ENCODE measurements at places on chromosomes 12 and 14.

- DNase-seq, result no peak
Measured at GRCh38 chr12:51185171-51185717, 12.3 kb upstream of the TFCP2 start.

DNA sequence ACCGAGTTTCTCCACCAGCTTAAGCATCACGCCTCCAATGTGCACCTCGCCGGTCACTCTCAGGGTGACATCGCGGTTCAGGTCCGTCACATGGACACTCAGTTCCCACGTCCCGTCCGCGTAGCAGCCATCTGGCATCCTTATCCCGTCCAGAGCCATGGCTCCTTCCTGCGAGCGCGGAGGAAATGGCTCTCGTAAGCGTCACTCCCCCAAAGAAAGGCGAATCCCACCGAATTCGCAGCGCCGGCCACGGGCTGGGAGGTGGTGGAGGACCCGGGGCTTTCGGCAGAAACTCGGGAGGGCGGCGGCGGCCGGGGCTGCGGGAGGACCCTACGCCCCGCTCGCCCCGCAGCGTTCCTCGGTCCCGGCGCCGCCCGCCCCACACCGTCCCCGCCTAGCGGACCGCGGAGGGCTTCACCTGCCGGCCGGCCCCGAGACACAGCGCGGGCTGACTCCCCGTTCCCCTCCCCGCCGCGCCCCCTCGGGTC lies 396 bp downstream of the FERMT2 start:
- peak; percentile 57 for DNase-seq

- DNase-seq, result no peak
Measured at GRCh38 chr12:11347810-11348209, 37.6 kb upstream of the PRB4 start.

DNA sequence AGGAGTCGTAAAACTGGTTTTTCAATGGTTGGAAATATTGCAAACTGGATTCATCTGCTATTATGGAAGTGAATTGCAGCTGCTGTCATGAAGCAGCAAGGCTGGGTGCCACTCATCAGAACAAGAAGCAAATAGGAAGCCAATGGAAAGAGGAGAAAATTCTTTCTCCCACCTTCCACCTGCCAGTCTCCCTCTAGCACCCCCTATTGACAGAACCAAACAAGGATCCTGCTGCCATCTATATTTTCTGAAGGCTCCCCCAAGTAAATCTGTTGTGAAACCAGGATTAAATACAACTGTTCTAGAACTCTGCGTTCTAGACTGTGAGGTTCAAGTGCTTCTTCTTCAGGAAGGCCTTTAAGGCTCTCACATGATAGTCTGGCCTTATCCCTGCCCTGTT lies 286.6 kb downstream of the AACS start:
- no peak for DNase-seq

DNA sequence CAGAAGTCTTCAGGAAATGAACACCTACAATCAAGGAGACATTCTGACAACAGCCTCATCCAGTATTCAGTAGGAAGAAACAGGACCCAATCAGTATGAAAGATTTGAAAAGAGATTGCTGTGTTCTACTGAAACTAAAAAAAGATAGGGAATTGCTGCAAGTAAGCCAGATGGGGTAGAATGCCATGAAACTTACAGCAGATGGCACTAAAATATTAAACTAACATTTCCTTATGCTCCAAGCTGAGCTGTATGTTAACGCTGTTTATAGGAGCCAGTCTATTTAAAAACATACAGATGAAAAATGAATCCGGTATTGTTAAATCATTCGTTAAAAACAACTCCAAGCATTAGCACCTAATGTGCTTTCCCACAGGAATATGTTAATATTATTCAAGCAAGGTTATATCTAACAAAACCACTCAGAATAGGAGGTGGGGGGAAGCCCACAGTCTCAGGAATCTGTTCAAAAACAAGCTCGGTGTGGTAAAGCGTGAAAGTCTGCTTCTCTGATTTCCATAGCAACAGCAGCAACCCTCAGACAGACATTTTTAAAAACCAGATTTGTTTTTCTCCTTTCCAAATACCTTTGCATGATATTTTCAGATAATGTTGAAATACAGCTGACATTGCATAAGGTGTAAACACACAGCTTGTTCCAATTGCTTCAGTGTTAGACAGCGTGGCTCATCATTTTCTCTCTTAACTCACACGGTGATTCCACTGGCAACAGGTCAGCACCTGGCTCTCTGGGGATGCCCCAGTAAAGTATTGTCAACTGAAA lies 131.4 kb upstream of the CCDC175 start:
- DNase-seq, result no peak

DNA sequence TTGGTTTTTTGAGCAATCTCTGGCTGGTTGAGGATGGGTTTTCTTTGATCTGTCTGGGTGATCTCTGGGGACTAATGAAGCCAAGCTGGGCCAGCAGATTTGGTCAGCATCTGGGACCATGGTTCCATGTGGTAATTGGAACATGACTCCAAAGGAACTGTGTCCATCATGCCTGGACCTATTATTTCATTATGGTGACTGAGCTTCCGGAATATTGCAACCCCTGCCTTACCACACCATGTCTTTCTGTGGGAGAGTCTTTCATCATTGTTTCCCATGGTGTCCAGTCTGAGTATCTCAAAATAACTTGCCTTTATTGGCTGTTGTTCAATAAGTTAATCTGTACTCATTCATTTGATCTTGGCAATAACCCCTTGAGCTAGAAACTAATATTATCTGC lies 624.9 kb upstream of the TBX3 start:
- no peak for DNase-seq

- DNase-seq, result no peak
Measured at GRCh38 chr14:76776428-76777251, 15.4 kb downstream of the VASH1 start.

DNA sequence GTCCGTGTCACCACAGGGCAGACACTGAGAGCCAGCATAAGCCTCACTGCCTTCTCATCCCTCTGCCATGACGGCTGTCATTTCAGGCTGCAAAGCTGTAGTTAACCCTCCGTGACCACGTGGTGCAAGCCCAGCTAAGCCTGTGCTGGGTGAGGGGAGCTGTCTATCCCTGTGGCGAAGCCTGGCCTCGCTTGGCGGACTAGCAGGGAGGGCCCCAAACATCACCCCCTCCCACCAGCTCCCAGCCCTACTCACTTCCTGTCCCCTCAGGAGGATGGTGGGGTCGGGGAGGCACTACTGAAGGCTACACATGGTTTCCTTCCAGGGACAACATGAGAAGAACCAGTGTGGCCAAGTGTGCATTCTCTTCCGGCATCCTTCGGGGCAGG lies 88.2 kb downstream of the CHGA start:
- DNase-seq, result no peak

GRCh38 chr12:43308776-43309175 lies 243.2 kb downstream of the ADAMTS20 start:
- no peak for DNase-seq

GRCh38 chr12:11991604-11992003 lies 79.1 kb upstream of the BCL2L14 start:
- no peak for DNase-seq

GRCh38 chr12:29200586-29200985 lies 51.5 kb downstream of the FAR2 start:
- DNase-seq, result no peak

- DNase-seq, result no peak
Measured at GRCh38 chr14:23168246-23168645, 15.2 kb downstream of the SLC7A8 start.

- DNase-seq, result peak; percentile 72
Measured at GRCh38 chr14:31837031-31837430, 240.1 kb upstream of the ARHGAP5 start.

DNA sequence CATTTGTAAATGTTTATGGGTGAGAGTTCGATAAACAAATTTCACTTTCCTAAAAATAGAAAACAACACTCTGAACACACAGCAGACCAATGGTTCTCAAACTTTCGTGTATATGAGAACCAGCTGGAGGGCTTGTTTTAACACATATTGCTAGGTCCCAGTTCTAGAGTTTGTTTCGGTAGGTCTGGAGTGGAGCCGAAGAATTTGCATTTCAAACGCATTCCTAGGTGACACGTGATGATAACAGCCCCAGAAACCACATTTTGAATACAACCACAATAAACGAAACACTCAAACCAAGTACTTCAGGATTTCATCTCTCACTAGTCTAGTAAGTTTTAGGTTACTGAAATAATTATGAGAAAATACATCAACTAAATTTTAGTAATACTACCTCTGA lies 17.1 kb downstream of the SEC23A start:
- DNase-seq, result no peak

DNA sequence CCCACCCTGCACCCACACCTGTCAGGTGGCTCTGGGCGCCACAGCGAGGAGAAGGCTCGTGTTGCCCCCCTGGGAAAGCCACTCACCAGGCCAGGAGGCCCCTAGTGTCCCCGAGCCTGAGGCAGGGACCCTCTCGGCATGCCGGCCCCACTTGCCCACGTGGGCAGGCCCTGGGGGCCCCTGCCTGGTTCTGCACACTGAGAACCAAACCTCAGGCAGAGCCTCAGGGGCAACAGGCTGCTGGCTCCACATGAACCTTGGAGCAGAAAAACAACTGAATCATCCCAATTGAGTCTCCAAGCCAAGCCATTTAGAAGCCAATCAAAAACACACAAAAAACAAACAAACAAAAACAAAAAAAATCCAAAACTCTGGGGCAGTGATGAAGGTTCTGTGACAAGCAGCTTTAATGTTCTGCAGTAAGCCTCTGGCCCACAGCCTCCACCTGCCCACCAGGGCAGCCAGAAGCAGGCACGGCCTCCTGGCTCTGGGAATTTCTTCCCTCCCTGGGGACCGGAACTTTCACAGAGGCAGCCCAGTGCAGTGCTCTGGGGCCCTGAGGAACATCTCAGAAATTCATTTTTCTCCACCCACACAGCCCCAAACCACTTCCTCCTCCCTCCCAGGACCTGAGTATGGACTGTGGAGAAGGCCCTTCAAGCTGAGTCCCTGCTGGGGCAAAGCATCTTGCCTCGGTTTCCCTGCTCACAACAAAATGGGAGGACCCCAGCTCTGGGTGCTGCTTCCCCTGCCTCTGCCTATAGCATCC lies 90.2 kb downstream of the CHGA start:
- no peak for DNase-seq

- peak; percentile 91 for DNase-seq
Measured at GRCh38 chr14:94213021-94213420, 38.9 kb downstream of the PPP4R4 start.

DNA sequence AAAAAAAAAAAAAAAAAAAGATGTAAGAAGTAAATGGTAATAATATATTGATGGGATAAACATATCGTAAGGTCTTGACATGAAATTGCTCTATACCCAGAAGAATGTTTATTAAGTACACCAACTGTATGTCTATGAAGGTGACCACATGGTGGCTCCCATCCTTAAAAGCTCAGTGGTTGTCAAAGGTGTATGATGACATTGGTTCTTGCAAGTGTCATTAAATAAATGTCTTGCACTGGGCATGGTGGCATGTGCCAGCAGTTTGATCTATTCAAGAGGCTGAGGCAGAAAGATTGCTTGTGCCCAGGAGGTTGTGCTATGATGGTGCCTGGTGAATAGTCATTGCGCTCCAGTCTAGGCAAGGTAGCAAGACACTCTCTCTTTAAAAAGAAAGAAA lies 10.4 kb downstream of the CCT2 start:
- no peak for DNase-seq

DNA sequence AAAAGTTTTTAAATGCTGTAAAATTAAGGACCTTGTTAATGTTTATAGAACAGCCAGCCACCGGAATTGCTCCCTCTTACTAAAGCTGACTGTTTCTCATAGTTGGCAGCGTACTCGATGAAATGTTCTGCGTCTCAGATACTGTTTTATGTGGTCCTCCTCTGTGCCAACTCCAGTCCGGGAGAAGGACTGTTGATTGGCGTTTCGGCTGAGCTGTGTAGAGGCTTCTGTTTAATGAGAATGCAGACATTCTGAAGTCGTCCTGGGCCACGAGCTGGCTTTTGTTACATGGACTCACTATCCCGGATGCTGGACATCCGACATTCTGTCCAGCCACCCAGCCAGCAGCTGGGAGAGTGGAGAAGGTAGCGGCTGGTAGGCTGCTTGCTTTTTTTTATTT lies 75.4 kb downstream of the WDR20 start:
- DNase-seq, result no peak

DNA sequence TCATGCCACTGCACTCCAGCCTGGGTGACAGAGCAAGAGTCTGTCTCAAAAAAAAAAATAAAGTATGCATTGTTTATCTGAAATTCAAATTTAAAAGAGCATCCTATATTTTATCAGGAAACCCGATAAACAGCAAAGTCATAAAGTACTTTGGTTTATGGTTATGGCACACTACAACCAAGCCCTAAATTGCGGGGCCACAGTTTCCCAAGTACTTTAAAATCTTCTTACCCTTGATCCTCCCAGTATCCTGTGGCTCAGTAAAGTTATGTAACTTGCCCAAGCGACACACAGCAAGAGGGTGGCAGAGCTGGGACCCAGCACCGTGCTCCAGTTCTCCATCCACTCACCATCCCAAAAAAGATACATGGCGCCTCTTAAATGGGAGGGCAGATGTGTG lies 35.2 kb downstream of the KSR2 start:
- no peak for DNase-seq

GRCh38 chr12:131177599-131177998 lies 223.9 kb downstream of the ADGRD1 start:
- no peak for DNase-seq

- DNase-seq, result no peak
Measured at GRCh38 chr14:72932893-72933292, 6.6 kb downstream of the DCAF4 start.

- no peak for DNase-seq
Measured at GRCh38 chr12:120109570-120110267, 6.8 kb downstream of the RAB35 start.

DNA sequence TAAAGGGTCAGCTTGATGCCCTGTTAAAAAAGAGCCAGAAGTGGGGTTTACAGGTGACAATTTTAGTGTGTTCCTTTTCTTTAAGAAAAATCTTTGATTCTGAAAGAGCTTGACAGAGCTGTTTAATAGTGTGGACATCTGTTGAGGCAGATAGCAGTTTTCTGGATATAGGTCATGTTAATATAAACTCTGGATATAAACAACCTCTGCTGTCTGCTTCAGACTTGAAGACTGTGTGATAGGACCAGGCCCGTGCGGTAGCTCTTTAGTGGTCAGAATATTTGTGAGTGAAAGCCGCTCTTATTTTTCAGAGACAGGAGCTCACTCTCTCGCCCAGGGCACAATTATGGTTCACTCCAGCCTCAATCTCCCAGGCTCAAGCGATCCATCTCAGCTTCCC lies 439.9 kb upstream of the RGS6 start:
- no peak for DNase-seq

DNA sequence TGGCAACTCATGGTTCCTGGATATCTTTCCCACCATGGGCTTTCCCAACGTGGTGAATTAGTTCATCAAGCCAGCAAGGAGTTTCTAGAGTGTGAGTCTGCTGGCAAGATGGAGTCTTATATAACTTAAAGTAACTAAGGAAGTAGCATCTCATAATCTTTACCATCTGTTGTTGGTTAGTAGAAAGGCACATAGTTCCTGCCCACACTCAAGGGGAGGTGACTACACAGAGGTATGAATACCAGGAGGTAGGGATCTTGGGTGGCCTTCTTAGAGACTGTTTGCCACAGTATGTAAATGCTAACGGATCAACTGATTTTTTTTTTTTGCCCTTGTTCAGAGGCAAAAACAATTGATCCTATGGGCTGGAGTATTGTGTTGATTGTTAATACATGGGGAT lies 446.9 kb downstream of the ATP23 start:
- DNase-seq, result no peak

- no peak for DNase-seq
Measured at GRCh38 chr14:56055511-56055910, 62.7 kb upstream of the PELI2 start.

- DNase-seq, result peak; percentile 36
Measured at GRCh38 chr12:95286713-95287112, 69.1 kb downstream of the VEZT start.
